EH (cell line): ENCODE measurements at places on chromosomes 13 and 19.

DNA sequence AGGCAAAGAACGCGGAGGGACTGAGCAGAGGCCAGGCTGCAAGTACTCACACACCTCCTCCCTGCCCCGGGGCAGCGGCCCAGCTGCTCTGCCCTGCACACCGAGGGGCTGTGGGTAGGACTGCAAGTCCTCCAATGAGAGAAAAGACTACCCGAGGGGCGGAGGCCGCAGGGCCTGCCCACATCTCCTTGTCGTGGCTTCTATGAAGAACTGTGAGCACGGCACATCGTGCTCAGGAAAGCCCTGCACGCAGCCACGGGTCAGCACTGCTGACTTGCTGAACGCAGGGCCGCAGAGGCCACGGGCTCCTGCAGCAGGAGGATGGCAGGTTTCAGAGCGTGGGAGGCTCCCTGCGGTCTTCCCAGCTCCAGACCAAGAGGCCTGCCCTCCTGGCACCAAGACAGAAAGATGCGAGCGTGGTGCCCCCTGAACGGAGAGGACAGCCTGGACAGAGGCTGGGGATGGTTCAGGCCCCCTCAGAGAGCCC lies 37.4 kb downstream of the CEBPG start:
- DNase-seq = peak; percentile 31

GRCh38 chr19:44575116-44575700 lies 38.2 kb upstream of the IGSF23 start:
- peak; percentile 18 for DNase-seq

DNA sequence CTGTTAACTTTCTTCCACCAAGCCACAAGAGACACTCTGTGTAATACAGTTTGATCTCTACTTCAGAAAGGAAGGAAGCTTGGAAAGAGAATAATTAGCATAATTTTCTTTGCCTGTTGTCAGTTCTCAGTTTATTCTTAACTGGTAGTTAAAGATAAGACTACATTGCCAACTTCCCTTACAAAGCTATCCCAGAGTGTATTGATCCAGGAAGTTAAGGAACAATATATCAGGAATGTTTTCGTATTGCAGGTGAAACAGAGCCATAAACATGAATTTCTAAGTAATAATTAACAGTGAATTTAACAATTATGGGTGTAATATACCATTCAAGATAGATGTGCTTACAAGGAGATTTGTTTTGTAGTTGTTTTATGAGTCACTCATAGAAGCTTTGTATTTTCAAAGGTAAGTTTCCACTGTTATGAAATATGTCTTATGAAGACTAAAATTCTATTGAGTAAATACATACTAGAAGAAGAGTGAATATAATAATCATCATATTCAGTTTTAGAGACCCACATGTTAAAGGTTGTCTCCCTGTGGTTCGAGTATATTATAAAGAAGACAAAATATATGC lies 88.4 kb upstream of the KLF5 start:
- DNase-seq = no peak

DNA sequence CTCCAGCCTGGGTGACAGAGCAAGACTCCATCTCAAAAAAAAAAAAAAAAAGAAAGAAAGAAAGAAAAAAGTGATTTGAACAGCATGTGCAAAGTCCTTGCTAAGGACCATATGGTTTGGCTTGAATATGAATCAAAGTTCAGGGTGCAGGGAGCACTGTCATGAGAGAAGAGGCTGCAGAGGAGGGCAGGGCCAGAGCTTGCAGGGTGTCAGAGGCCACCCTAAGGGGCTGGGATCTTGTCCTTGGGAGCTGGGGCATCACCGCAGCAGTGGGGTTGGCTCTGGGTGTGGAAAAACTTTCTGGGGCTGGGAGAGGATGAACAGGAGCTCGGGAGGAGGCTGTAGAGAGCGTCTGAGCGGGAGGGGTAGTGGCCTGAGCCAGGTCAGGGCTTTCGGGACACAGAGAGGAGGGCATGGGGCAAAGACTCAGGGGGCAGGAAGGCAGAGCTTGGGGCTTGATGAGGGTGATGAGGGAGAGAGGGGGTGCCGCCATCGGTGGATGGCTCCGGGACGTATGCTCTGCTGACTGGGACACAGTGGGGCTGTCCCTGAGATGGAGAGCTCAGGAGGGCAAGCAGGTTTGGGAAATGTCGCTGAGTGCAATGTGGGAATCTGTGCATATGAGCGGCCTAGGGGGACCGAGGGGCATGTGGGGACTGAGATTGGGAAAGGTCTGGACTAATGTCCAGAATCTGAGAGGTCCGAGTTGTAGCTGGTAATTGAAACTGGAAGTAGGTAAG lies 3.0 kb downstream of the TRPM4 start:
- no peak for DNase-seq

GRCh38 chr19:46426035-46426505 lies 2.7 kb downstream of the PNMA8C start:
- DNase-seq = peak; percentile 29

DNA sequence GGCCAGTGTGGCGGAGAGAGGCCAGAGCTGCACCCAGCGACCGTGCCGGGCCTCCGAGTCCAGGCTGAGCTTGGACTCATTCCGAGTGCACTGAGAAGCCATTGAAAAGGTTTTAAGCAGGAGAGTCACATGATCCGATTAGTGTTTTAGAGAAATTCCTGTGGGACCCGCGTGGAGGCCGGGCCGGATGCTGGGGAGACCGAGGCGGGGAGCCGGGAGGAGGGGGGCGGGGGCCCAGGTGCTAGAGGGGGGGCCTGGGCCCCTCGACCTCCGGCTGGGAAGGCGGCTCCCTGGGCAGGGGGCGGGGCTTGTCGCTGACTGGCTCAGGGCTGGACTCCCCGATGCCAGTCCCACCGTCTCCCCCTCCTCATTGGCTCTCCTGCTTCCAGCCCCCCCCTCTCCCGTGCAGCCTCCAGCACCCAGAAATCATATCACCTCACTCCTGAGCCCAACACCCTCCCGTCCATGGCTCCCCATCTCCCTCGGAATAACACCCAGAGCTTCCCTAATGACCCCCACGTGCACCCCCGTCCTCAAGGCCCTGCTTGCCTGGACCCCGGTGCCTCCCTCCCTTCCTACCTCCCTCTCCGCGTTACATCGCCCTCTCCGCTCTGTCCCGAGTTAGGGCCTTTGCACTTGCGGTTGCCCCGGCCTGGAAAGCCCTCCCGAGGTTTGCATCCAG lies 5.2 kb upstream of the ZNF579 start:
- peak; percentile 67 for DNase-seq

DNA sequence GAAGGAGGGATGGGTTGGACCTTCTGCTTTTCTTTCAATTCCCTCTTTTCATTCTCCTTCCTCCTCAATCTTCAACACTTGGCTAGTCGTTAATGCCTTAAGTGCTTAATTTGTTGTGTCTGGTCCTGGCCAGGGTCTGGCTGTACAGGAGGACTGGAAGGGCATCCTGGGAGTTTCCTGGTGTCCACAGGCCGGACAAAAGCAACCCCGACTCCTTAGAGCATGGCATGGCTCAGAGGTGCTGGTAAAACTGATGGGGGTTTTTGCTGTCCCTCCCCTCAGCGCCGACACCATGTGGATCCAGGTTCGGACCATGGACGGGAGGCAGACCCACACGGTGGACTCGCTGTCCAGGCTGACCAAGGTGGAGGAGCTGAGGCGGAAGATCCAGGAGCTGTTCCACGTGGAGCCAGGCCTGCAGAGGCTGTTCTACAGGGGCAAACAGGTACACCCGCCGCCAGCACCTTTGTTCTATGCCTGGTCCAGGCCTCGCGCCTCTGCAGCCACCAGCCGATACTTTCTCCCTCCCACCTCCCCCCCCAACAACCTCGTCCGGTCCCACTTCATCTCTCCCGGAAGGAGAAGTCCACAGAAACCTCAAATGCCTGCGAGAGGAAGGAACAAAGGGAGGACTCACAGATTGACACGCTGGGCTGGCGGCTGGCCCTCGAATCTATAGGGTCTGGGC lies 1.4 kb downstream of the UHRF1 start:
- peak; percentile 85 for DNase-seq
